ENCODE measurements at places on chromosomes 3 and 15. TPM values are rescaled to one million over a fixed set of nuclear protein-coding genes. Genes with fewer than 3 reads are reported as not detected.

The FEZF2 gene
- not detected for total RNA-seq

The TUBGCP4 gene
- total RNA-seq = 9.8 TPM

The GPR62 gene
- total RNA-seq = not detected

GRCh38 chr3:100270215-100270583 lies 9.4 kb downstream of the TBC1D23 start:
- no peak overlapping the region for H3K27ac ChIP-seq
- H3K27me3 ChIP-seq = no peaks in the 10 kb centered on the region
- H3K36me3 ChIP-seq = no peaks in the 10 kb centered on the region
- DNase-seq = no peak

- H3K4me1 ChIP-seq = peaks cover 20% of the 10 kb centered on the region
- peak; percentile 81 for DNase-seq
- H3K27ac ChIP-seq = peak overlapping the region; percentile 93
These were observed 34.3 kb downstream of the ZBTB38 start for GRCh38 chr3:141402476-141403171.

DNA sequence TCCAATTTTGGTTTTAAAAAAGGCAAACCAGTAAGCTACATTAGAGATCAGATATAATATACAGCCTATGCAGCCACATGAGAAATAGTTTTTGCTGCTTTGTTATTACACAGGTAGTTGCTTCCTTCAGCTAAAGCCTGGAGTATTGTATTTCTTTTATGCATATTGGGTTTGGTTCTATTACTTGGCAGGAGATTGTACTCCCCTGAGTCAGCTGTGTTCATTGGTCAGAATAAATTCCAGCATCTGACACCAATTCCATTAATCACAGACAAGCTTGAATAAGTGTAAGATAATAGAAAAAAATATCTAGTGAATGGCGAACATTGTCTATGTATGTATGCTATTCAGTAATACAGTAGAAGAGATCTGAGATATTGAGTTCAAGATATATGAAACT lies 26.1 kb upstream of the ZCWPW2 start:
- H3K4me1 ChIP-seq = no peaks in the 10 kb centered on the region
- DNase-seq = no peak

GRCh38 chr15:75827691-75828090 lies 15.6 kb upstream of the UBE2Q2 start:
- no peaks in the 10 kb centered on the region for H3K27me3 ChIP-seq
- no peak overlapping the region for H3K27ac ChIP-seq
- H3K4me3 ChIP-seq = no peak overlapping the region
- no peaks in the 10 kb centered on the region for H3K36me3 ChIP-seq

DNA sequence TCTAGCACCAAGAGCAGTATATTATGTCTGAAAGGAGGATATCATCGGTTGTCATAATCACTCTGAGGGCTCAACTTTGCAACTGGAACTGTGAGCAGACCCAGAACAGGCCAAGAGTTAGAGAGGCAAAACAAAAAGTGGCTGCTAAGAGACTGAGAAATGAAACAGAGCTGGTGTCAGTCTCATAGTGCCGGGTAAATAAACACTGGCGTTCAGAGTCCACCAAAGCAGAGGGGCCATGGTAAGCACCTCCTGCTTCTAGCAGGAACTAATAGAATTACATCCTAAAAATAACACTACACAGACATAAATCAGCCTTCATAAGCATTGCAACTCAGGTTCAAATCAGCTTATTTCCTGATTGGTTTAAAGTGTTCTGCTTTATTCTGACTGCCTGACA lies 10.3 kb upstream of the IL12A start:
- H3K4me3 ChIP-seq = no peak overlapping the region
- H3K27me3 ChIP-seq = no peaks in the 10 kb centered on the region
- no peak overlapping the region for H3K27ac ChIP-seq
- DNase-seq = no peak
- H3K36me3 ChIP-seq = no peaks in the 10 kb centered on the region

- no peaks in the 10 kb centered on the region for H3K36me3 ChIP-seq
- no peak overlapping the region for H3K4me3 ChIP-seq
- H3K27ac ChIP-seq = peak overlapping the region; percentile 76
- no peaks in the 10 kb centered on the region for H3K27me3 ChIP-seq
- H3K4me1 ChIP-seq = peaks cover 51% of the 10 kb centered on the region
These were observed 43.1 kb upstream of the SACM1L start for GRCh38 chr3:45646051-45646585.

DNA sequence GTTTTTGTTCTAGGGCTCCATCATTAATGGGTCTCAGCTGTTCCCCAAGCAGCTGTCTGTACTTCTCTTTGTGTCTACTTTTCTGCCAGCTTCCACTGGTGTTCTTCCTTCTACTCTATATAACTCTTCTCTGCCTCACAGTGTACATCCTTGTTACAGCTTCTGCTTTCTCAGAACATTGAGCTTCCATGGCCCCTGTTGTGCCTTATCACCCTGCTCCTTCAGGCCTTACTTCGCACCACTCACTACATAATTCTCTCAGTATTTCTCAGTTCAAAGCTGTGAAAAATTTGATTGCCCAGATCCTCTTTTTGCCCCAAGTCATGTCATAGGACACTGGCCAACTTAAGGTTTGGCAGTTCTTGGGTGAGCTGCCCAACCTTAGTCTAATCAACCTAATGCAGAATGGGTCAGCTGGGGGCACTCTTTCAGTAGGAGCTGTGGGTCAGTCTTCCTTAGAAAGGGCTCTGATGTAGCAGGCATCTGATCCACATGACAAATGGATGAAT lies 28.9 kb downstream of the CSTA start:
- H3K4me3 ChIP-seq = no peak overlapping the region
- no peaks in the 10 kb centered on the region for H3K4me1 ChIP-seq
- no peaks in the 10 kb centered on the region for H3K36me3 ChIP-seq
- DNase-seq = no peak

DNA sequence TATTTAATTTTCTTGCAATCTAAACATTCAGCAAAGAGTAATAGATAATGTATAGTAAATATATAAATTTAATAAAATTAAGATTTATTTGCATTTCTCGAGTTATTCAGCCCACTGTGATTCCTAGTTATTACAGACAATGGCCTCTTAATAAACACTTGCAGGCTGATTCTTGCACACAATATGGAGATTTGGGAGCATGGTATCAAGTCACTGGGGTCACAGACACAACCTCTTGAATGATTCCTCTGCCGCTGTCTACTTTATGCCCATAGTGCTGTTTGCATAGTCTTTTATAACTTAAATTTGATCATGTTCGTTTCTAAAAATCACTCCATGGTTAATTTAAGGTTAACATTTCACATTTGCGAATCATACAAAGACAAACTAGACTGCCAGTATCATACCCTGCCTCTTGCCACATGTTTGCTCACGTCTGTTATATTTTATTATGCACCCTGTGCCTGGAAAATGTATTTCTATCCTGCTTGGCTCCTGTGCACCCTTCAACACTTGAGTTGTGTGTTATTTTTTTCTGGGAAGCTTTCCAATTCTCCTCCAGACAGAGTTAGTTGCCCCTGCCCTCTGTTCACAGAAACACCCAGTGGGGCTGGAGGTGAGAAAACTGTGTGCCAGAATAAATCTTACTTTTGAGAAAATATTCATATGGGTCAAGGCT lies 206.3 kb upstream of the ROBO1 start:
- H3K4me1 ChIP-seq = no peaks in the 10 kb centered on the region
- H3K4me3 ChIP-seq = no peak overlapping the region
- no peaks in the 10 kb centered on the region for H3K27me3 ChIP-seq
- DNase-seq = no peak
- H3K36me3 ChIP-seq = no peaks in the 10 kb centered on the region

GRCh38 chr15:78509726-78510312 lies 2.4 kb downstream of the HYKK start:
- peaks cover 5% of the 10 kb centered on the region for H3K4me1 ChIP-seq
- no peak overlapping the region for H3K4me3 ChIP-seq
- DNase-seq = no peak
- no peaks in the 10 kb centered on the region for H3K36me3 ChIP-seq
- H3K27ac ChIP-seq = no peak overlapping the region

- peak overlapping the region; percentile 31 for H3K4me3 ChIP-seq
- H3K27me3 ChIP-seq = no peaks in the 10 kb centered on the region
- H3K27ac ChIP-seq = no peak overlapping the region
- peaks cover 4% of the 10 kb centered on the region for H3K4me1 ChIP-seq
These were observed 226.6 kb upstream of the AZI2 start for GRCh38 chr3:28575100-28575745.

- no peak overlapping the region for H3K27ac ChIP-seq
- DNase-seq = no peak
- no peak overlapping the region for H3K4me3 ChIP-seq
These were observed 165.2 kb upstream of the NUDT16 start for GRCh38 chr3:131216330-131216729.

DNA sequence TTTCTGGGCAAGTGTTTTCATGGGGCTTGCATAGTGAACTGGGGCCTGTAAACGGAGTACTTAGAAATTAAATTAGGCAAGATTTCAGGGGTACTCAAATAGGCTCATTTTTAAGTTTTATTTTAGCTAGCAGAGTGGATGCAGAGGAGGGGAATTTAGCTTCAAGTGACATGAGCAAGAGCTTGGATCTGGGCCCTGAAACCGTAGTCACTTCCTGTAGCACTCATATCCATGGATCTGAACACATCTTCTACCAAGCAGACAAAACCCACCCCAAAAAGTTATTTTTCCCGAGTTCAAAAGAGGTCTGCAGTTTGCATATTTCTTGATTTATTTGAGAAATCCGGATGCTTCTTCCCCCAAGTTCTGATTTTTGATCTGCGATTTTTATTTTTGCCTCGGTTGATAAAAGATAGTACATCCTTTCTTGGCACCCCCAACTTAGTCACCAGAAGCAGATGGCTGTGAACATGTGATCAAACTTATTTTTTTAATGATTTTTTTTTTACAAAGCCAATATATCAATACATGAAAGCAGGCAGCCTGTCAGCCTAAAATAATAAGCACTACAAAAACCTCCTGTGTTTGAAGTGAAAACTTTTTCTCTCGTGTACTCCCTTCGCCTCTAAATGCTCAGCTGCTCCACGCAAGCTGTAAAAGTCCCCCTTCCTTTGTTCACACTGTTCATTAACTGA lies 36.6 kb upstream of the STT3B start:
- DNase-seq = no peak
- H3K4me1 ChIP-seq = no peaks in the 10 kb centered on the region
- H3K36me3 ChIP-seq = no peaks in the 10 kb centered on the region
- no peak overlapping the region for H3K4me3 ChIP-seq

DNA sequence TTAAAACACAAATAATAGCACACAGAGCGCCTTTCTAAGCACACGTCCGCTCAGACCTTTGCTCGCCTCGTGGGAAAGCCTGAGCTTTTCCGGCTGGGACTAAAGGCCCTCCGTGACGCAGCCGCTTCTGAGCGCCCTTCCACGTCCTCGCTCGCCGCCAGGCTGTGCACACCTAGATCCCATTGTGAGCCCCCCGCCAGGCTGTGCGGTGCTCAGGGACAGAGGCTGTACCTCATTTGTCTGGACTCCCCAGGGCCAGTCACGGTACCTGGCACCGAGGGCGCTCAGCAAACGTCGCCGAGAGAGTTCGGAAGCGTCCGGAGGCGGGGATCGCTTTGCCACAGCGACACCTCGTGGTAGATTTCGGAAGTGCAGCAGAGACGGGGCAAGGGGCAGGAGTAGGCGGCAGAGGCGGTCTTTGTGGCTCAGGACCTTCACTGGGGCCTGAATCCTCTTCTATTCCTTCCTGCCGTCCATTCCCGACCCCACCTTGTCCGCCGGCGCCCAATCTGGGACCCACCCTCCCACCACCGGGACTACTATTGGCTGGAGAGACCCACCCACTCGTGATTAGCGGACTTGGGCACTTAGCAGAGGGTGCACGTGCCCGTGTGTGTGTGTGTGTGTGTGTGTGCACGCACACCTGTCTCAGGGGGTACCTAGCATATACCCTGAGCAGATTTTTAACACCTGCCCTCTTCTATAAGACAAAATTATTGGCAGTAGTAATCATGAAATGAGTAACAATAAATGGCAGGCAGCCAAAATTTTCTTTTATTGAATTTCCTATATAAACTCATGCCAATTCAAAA lies 65.6 kb downstream of the RHCG start:
- H3K27me3 ChIP-seq = no peaks in the 10 kb centered on the region
- H3K4me1 ChIP-seq = no peaks in the 10 kb centered on the region
- peak overlapping the region; percentile 22 for H3K4me3 ChIP-seq
- no peak overlapping the region for H3K27ac ChIP-seq
- no peaks in the 10 kb centered on the region for H3K36me3 ChIP-seq

DNA sequence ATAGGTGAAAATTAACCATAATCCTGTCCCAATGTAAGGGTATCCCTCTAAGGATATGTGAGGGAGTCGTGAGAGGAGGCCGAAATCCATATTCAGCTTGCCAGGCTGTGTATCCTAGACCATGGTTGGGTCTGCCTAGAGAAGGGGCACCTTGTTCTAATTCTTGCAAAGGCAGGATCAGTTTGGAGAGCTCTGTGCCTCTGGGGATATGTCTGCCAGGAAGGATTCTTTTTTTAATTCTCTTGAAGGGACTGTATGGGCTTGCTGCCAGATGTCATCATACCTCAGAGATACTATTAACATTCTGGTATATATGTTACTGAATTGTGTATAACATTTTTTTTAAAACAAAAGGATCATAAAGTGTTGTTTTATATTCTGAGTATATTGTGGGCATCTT lies 2.4 kb downstream of the ATP1B3 start:
- H3K36me3 ChIP-seq = no peaks in the 10 kb centered on the region
- no peak overlapping the region for H3K27ac ChIP-seq
- H3K4me1 ChIP-seq = no peaks in the 10 kb centered on the region
- no peak overlapping the region for H3K4me3 ChIP-seq
- no peak for DNase-seq

GRCh38 chr3:54882129-54882833 lies 45.6 kb downstream of the LRTM1 start:
- no peaks in the 10 kb centered on the region for H3K4me1 ChIP-seq
- no peak overlapping the region for H3K27ac ChIP-seq
- H3K27me3 ChIP-seq = no peaks in the 10 kb centered on the region
- no peak overlapping the region for H3K4me3 ChIP-seq
- DNase-seq = no peak

DNA sequence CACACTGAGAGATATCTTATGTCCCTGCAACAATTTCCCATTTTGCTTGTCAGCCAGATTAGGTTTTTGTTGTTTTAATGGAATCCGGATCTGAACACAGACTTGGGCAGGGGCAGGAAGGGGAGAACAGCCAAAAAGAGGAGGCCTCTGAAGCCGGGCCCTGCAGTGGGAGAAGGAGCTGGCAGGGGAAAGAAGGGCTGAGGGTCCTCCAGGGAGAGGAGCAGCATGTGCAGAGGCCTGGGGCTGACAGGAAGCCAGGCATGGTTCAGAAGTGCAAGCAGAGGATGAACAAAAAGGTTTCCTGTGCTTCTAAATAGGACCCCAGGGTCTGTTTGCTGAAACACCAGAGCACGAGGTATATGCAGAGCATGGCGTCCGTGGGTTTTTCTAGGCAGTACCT lies 49.1 kb upstream of the POMGNT2 start:
- no peak overlapping the region for H3K4me3 ChIP-seq
- DNase-seq = no peak
- no peaks in the 10 kb centered on the region for H3K4me1 ChIP-seq
- H3K27me3 ChIP-seq = no peaks in the 10 kb centered on the region
- no peak overlapping the region for H3K27ac ChIP-seq
- no peaks in the 10 kb centered on the region for H3K36me3 ChIP-seq

- H3K36me3 ChIP-seq = no peaks in the 10 kb centered on the region
- H3K27me3 ChIP-seq = no peaks in the 10 kb centered on the region
- no peak overlapping the region for H3K27ac ChIP-seq
- H3K4me3 ChIP-seq = no peak overlapping the region
These were observed 660.0 kb downstream of the FHIT start for GRCh38 chr3:60591267-60591666.

- H3K36me3 ChIP-seq = no peaks in the 10 kb centered on the region
- H3K4me3 ChIP-seq = no peak overlapping the region
- H3K27ac ChIP-seq = no peak overlapping the region
- H3K27me3 ChIP-seq = no peaks in the 10 kb centered on the region
These were observed 6.9 kb downstream of the CAND2 start for GRCh38 chr3:12803371-12803770.
